ENCODE measurements at places on chromosomes 11 and 22. TPM values are rescaled to one million over a fixed set of nuclear protein-coding genes. Genes with fewer than 3 reads are reported as not detected.

The MS4A15 gene
- not detected for total RNA-seq

The MIOX gene
- total RNA-seq = not detected

GRCh38 chr11:116300232-116300631 lies 472.6 kb downstream of the BUD13 start:
- no peak for DNase-seq

DNA sequence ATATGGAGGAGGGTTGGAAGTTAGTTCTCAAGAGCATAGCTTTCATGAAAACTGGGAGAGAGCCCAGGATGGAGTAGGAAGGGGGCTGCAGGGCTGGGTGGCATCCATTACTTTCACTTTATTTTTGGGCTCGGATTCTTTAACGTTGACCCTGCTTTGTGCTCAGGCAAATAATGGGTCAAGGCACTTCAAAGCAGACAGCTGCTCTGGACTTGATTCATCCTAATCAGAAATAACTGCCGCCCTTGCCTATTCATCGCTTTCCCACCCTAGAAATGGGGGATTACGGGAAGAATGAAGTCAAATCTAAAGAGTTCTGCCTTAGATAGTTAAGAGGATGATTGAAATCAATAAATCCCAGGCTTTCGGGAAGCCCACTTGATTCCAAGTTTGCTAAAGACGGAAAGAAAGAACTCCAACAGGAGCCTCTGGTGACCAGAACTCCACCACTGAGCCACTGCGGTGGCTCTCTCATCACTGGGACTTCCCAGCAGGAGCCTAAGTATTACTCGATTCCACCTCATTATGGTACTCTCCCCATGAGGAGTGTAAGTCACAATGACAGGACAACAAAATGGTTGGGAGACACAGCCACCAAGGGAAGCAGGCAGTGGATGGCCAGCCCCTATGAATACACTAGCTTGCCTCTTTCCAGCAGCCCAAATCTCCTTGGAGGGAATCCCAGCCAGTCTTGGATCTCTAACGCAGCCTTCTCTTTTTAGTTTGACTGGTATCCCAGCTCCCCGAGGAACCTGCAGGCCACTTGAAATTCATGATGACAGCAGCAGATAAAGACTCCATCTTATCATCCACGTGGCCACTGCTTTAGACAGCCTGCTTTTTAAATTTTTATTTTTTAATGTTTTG lies 815.5 kb downstream of the NTM start:
- no peak for DNase-seq

GRCh38 chr11:105202844-105203548 lies 63.4 kb upstream of the CARD18 start:
- DNase-seq = no peak

DNA sequence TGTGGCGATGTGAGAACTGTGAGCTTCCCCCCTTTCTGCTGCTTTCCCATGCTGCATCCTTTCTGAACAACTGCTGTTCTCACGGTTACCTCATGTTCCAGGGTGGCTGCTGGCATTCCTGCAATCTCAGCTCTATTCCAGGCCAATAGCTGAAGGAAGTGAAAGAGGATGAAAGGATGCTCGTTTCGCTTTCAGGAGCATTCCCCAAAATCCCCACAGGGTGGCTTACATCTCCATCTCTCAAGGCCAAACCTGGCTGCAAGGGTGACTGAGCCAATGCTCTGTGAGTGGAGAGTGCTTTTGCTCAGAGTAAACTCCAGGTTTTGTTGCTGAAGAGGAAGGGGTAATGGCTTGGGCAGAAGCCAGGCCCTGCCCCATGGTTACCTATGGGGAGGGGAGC lies 848.2 kb downstream of the BRD1 start:
- no peak for DNase-seq
